ENCODE measurements at places on chromosomes 3 and 15.

DNA sequence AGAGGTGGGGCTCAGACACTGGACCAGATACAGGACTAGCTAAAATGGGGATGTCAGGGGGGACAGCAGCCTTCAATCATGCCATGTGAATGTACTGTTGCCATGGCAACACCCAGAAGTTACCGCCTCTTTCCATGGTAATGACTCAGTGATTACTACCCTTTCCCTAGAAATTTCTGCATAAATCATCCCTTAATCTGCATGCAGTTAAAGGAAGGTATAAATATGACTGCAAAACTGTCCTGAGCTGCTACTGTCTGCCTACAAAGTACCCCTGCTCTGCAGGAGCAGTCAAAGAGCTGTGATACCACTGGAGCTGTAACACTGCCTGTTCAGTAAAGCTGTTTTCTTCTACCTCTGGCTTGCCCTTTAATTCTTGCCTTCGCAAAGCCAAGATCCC, 168.2 kb downstream of the PEAK1 start:
- no peak for DNase-seq

DNA sequence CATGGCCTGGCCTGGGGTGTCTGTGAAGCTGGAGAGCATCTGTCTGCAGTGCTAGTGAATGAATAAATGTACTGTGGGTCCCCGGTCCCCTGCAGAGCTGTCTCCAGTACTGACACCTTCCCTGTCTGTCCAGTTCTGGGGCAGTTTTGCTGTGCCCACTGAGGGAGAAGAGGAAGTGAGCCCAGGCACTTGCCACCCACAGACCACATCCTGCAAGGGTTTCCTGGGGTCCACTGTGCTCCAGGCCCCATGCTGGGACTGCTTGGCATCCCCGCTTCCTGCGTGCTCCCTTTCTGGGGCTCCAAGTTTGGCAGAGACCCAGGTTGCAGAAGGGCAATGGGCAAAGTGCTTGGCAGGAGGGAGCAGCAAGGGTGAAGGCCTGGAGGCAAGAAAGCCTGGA, 4.9 kb upstream of the SLC6A6 start:
- no peak for DNase-seq

DNA sequence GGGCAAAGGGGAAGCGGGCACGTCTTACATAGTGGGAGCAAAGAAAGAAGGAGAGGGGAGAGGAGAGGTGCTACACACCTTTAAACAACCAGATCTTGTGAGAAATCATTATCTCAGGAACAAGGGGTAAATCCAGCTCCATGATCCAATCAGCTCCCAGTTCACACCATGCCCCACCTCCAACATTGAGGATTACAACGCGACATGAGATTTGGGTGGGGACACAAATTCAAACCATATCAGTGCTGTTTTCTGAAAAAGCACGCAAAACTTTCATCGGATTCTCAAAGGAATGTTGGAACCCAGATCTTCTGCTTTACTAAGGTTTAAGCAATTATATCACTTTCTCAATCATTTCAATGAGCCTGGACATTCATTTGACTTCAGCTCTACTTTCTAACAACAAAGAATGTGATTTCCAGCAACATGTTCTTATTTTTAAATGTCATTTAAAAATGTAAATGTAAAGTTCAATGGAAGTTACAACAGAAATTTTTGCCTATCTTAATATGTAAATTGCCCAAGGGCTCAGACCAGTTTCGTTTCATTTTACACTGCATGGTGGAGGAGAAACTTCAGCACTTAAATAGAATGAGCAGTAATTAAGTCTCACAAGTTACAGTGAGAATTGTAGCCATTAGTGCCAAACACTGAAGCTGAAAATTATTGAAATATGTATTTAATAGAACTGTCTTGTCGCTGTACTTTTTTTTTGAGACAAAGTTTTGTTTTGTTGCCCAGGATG, 8.4 kb upstream of the CCDC54 start:
- DNase-seq = no peak

- DNase-seq = no peak
Measured at GRCh38 chr3:156678197-156678596, 3.8 kb downstream of the TIPARP start.

- DNase-seq = peak; percentile 82
Measured at GRCh38 chr3:58568572-58569286, 8.5 kb downstream of the FAM107A start.

DNA sequence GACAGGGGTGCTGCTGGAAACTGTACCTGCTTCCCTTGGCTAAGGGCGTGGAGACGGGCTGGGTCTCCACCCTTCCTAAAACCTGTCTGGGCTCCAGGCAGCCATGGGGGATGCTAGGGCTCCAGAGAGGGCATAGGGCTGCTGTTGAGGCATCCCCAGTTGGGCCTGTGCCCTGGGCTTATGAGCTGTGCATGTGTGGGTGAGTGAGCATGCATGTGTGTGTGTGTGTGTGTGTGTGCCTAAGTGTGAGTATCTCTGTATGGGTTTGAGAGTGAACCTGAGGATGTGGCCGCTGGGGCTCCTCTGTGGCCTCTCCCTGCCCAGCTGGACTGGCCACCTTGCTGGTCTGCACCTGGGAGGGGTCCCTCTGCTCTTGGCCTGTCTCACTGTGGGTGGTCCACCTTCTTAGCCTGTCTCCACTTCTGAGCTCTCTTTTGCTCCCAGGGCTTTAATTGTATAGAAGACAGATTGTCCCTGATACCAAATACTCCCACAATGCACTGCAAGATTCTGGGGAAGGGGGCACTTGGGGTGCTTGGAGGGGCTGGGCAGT, 11.9 kb upstream of the TMEM115 start:
- no peak for DNase-seq

- DNase-seq = peak; percentile 56
Measured at GRCh38 chr15:85582131-85583079, 202.0 kb downstream of the AKAP13 start.

GRCh38 chr3:39414421-39414907, 7.9 kb downstream of the RPSA start:
- peak; percentile 40 for DNase-seq

DNA sequence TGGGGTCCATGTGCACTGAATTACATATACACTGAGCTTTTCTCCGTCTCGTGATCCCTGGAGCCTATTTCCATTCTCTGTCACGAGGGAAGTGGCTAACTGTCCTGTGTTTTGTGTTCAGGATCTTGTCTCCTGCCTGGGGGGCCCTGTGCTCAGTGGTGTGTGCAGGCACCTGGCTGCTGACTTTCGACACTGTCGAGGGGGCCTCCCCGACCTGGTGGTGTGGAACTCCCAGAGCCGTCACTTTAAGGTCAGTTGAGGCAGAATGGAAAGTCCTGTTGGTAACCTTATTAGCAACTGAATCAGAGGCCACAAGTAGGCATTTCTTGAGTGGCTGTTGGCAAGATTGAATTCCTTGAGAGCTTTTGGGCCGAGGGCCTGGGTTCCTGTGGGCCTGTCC, 26.7 kb downstream of the FAN1 start:
- no peak for DNase-seq

DNA sequence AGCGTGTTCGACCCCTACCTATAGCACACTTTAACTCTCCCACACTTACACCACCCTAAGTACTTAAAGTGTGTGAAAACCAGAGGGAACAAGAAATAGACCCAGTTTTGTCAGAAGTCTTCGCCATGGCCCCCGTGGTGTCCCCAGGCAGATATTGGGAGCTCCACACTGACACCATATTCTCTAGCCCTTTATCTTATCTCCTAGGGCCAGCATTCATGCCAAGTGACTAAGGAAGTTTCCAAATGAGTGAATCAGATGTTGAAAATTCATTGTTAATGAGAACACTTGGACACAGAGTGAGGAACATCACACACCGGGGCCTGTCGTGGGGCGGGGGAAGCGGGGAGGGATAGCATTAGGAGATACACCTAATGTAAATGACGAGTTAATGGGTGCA, 31.8 kb downstream of the P3H2 start:
- DNase-seq = no peak

All from stimulated activated naive CD8-positive, alpha-beta T cell treated with anti-CD3 and anti-CD28 coated beads, Interleukin-15, Interleukin-2, amounts not matched to agents 100 U/mL and 50 U/mL, for 24 hours (primary cell).